ENCODE measurements at places on chromosomes 16 and 17.

DNA sequence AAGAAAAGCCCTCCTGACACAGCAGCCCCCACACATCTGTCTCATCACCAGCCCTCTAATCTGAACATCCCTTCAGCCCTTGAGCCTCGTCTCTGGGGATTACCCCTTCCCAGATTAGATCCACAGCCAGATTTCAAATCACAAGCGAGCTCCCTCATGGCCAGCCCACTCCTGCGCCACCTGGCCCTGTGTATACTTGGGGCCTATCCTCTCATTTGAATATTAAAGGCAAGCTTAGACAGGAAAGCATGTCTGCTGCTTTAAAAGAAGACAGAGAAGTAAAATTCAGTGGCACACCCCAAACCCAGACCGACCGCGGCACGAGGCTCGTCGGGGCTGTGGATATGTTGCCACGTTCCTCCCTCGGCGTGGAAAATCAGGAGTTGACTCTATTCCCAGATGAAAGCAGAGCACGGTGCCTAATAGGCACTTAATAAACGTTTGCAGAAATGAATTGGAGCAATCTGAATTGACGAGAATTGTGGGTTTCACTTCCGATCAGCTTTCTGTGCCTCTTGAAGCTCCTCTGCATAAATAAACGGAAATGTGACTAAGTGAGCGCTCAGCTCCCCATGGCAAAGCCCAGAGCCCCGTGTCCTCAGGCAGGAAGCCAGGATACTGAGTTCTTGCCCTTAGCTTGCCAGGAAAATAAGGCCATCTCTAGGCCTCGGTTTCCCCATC, 108.0 kb downstream of the CCDC182 start:
- no peak for DNase-seq

DNA sequence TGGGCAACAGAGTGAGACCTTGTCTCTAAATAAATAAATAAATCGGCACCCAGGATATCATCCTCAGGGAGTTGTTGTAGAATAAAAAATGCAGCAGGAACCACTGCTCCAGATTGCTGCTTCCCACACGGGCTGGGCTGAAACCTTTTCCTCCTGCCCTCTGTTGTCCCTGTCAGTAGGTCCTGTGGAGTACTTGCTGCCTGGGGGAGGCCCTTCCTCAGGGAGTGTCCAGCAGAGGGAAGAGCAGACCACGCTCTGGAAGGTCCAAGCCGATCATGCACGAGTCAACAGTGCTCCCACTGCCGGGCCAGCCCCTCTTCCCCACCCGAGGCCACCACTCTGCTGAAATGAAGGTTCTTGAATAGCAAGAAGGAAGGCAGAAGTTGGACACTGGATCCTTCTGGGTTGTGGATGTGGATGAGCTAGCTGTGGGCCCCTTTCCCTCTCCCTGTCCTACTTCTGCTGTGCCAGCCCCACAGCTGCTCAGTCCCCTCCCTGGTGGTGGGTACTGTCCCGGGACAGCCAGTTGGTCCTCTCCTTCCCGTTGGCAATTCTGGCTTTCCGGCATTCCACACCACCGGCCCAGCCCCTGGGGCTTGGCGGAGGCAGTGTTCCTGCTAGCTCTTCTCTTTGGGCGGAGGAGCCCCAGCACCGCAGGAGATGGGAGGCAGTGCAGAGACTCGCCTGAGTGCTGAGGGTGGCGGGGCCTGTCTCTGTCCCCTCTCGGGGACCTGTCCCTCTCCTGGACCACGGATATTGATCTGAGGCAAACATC, 10.8 kb downstream of the CDK5R1 start:
- no peak for DNase-seq

- DNase-seq: no peak
These were observed 95.1 kb upstream of the CDH5 start for GRCh38 chr16:66271074-66272060.

DNA sequence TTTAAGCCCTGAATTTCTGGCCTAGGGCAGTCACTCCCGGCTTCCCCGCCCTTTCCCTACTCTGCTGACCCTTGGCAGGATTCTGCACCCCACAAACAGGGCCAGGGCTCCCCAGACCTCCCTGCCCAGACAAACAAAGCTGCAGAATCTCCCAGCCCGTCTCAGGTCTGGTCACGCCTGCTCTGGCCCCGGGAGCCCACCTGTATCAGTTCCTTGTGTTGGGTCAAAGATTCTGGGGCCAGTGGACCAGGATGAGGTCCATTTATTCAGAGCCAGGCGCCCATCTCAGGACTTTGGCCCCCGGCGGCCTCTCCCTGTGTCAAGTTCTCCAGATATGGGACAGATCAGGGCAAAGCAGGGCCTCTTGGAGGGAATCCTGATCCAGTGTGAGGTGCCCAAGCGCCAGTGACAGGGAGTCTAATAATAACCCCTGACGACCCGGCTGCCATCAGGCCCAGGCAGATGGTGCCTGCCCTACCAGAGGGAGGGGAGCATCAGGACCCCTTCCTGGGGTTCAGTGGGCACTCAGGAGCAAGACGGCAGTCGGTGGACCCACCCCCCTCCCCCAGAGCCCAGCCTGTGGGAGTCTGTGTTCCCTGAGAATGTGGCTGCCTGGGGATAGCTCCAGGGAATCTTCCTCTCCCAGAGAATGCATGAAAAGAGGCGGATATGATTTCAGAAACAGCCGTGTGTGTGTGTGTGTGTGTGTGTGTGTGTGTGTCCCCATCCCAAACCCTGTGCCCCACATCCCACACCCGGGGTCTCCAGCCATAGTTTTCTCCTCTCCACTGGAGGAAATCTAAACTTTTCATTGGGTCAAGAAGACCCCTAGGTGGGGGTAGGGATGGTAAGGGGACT, 1.3 kb downstream of the TTYH2 start:
- no peak for DNase-seq

DNA sequence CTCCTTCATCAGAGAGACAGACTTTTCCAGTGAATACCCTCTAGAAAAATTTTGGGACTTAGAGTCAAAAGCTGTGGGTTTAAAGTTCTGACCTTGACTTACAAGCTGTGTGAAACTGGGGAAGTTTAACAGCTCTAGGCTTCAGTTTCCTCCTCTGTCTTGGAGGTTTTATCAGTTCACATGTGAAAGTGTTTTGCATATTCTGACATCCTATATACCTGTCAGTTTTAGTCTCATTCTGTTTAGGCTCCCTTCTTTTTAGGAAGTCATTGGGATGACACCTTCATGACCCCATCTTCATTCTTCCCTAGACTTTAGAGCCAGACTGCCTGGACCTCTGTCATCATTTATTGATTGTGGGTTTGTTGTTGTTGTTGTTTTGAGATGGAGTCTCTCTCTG, 44.4 kb downstream of the YPEL2 start:
- DNase-seq: no peak

DNA sequence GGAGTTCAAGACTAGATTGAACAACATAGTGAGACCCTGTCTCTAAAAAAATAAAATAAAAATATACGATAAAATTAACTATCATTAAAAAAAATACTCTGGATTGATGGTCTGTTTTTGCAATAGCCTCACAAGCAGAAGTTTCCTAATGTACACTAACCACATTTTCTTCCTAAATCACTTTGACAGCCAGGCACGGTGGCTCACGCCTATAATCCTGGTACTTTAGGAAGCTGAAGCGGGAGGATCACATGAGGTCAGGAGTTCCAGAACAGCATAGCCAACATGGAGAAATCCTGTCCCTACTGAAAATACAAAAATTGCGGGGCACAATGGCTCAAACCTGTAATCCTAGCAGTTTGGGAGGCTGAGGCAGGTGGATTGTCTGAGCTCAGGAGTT, 64.7 kb downstream of the HELZ start:
- DNase-seq: no peak

DNA sequence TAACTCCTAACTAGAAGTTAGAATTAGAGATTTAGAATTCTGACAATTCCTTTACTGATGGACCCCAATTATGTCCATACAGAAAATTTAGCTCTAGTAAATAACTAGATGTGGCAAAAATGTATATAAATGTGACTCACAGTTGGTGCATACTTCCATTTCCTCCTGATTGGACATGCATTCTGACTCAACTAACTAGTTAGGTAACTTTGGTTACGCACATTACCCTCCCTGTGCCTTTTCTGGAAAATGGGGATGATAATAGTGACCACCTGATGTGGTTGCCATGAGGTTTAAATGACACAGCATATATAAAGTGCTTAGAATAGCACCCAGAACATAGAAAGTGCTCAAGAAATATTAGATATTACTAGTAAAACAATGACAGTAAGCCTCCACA, 550.0 kb upstream of the SALL1 start:
- DNase-seq: no peak

- DNase-seq: no peak
These were observed 101.0 kb upstream of the CNTNAP4 start for GRCh38 chr16:76176153-76176552.

DNA sequence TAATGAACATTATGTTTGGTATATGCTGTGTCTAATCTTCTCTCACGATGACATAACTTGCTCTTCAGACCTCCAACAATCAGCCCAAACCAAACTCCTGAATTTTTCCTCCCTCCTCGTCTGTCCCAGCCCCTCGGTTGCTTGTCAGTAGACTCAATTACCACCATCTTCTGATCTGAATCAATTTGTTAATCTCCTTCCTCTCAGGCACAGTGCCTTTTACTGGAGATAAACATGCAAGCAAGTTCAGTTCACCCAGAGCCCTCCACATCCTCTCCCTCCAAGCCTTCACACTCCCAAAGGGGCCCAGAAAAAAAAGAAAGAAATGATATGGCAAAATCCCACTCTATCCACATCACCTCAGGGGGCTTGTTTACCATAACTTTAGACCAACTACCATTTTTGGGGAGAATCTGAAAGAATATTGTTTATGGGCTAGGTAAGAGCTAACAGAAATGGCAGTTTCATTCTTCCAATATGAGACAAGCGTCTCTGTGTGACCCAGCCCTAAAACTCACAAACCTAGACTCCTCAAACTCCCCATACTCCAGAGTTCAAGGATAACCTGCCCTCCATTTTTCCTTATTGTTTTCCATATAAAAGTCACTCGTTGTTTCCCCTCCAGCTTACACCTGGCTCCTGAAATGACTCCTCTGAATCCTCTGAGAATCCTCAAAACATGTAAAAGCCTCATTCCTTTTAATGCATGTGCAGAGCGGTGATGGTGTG, 1.5 kb downstream of the TEX2 start:
- DNase-seq: no peak

DNA sequence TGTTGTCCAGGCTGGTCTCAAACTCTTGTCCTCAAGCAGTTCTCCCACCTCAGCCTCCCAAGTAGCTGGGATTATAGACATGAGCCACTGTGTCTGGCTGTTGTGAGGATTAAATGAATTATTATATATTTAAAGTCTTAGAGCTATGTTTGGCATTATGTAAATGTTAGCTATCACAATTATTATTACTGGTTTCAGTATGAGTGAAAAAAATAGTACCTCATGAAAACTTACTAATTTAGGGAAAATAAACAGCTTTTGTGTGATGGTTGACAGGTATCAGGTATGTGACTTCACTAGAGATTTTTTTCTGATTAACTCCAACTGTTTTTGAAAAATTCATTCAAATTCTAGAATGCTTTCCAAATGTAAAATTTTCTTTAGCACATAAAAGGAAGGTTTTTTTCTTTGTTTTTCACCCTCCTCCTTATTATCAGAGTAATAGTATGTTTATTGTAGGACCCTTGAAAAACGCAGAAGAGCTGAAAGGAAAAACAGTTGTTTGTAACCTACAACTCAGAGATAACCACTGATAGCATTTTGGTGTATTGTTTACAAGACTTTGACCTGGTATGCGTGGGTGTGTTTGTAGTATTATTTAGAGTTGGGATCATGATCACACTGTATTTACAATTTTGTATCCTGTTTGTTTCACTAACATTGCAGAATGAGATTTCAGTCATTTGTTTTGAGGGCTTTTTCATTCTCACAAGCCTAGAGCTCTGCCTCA, 13.2 kb downstream of the NLK start:
- DNase-seq: no peak

GRCh38 chr17:59003860-59004259, 102.8 kb downstream of the TRIM37 start:
- no peak for DNase-seq

DNA sequence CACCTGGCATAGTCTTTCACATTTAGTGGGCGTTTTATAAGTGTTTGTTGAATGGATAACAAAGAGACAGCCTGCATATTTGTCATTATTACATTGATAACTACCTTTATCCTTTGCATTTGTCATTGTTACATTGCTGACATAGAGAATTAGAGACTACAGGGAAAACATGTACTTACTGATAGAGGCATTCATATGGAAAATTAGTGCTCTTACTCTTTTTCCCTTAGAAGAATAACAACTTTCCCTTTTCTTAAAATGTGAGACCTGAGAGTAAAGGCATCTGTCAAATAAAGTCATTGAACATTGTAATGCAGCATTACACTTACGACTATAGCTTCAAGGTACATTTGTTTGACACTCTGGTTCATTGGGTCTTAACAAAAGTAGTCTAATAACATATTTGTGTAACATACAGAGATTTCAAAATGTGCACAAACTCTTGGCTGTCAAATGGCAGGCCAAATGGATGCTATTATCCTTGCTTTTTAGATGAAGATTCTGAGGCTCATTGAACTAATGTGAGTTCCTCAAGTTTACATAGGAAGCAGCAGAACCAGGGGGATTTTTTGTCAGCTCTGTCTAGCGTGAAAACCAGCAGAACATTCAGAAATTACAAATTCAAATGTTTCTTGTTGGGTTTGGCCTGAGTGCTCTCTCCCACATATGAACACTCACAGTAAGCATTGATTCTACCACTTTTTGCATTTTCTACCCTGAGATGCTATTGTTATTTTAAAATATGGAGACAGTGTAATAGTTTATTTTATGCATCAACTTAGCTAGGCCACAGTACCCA, 28.5 kb downstream of the SMIM36 start:
- DNase-seq: no peak

GRCh38 chr16:35733971-35734702, 2274.7 kb downstream of the TP53TG3F start:
- DNase-seq: no peak

DNA sequence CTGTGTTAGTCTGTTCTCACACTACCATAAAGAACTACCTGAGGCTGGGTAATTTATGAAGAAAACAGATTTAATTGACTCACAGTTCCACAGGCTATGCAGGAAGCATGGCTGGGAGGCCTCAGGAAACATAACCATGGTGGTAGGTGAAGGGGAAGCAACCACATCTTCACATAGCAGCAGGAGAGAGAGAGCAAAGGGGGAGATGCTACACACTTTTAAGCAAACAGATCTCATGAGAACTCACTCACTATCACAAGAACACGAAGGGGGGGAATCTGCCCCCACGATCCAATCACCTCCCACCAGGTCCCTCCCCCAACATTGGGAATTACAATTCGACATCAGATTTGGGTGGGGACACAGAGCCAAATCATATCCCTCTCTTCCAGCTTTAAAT, 31.8 kb upstream of the NXPH3 start:
- no peak for DNase-seq

DNA sequence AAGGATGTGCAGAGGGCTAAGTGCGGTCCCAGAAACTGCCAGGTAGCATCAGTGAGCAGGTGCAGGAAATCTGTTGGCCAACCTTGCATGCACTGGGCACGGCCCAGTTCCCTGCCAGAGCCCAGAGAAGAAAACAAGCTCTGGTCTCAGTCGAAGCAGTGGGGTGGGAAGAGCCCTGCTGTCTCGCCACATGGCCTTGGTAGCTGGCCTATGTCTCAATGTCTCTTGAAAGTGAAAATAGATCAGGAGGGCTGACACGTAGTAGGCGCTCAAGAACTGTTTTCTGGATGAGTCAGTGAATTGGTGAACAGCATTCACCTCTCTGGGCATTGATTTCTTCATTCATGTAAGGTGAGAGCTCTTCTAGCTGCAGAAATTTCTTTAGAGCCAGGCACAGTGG, 90.4 kb downstream of the MARF1 start:
- no peak for DNase-seq

All from HEK293T (cell line).